ENCODE measurements at places on chromosomes 7 and 10. TPM values are rescaled to one million over a fixed set of nuclear protein-coding genes. Genes with fewer than 3 reads are reported as not detected.

DNA sequence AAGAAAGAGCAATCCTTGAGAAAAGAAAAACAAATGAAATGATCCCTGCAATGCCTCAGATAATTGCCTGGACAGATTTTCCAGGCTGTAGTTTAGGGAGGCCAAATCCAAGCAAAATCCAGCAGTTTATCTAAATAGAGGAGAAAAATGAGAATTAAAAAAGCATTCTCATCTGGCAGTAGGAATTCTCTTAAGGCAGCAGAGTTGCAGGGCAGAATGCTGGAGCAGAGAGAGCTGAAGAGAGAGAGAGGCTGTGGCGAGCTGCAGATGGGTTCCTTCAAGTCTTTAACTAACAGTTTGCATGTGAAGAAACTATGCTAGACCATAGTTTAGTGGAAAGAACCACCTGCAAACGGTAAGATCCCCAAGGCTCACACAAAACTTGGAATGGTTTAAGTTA, 6.0 kb upstream of the LIPA start:
- DNase-seq: no peak

DNA sequence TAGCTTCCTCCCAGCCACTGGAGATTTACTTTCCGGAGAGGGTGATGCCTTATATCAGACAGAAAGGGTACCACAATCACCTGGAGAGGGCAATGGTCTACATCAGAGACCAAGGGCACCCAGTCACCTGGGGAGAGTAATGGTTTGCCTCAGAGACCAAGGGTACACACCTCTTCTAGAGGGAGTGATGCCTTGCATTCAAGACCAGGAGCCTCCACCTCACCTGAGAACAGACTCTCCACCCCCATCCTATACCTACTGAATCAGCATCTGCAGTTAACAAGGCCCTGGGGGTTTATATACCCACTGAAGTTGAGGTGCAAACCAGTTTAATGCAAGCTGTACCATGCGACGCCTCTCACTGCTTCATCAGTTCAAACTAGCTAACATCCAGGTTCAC, 270.2 kb upstream of the IGFBP3 start:
- no peak for DNase-seq

- DNase-seq: no peak
Measured at GRCh38 chr7:129858490-129858889, 94.3 kb downstream of the UBE2H start.

GRCh38 chr10:12243864-12244620, 48.1 kb downstream of the CDC123 start:
- no peak for DNase-seq

KCNK18 gene
- total RNA-seq: not detected

ZNF503 gene
- not detected for total RNA-seq

TBXAS1 gene
- 21.2 TPM for total RNA-seq

Data from CD4-positive, CD25-positive, alpha-beta regulatory T cell (primary cell).